ENCODE measurements at places on chromosomes 5 and 9.
A peak's percentile ranks its signal among the peaks of the same experiment; 100 is the strongest.

GRCh38 chr9:69980041-69980440 is 63.6 kb upstream of the MAMDC2 start:
- DNase-seq, result no peak

GRCh38 chr5:89534331-89534730 is 651.3 kb upstream of the MEF2C start:
- DNase-seq, result no peak

GRCh38 chr5:89827960-89828359 is 581.6 kb downstream of the CETN3 start:
- no peak for DNase-seq

DNA sequence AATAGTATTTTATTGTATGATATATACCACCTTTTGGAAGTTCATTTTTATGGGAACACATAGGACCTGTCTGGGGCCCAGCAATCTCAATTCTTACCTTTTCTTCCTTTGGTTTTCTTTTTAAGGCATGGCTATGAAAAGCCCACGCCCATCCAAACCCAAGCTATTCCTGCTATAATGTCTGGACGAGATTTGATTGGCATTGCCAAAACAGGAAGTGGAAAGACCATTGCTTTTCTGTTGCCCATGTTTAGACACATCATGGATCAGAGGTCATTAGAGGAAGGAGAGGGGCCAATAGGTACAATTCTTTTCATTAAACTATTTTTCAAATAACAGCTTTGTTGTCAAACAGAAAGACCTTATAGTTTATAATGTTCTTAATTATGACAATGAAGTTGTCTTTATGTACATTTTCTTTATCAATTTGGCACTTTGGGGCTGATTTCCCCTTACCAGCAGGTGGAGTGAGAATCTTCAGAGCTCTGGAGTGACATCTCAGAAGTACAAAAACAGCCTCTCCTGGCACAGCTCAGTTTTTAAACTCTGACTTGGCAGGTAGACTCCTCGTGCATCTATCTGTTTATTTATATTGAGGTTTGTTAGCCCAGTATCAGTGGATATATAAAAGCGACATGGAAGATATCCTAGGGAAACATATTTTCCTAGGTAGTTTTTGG is 25.8 kb downstream of the DDX46 start:
- no peak for DNase-seq

DNA sequence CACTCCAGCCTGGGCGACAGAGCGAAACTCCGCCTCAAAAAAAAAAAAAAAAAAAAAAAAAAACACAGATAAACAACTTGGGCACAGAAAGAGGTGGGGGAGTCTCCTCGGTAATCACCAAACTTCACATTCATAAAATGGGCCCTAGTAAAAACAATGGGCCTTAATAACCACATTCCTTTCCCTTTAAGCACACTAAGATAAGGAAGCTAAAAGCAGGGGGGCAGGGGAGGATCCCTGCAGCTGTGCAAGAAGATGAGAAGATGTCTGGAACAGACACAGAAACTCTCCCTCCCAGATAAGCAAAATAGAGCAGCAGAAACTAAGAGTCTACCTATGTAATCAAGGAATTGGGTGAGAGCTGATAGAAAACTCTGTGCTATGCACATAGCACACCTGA is 111.2 kb upstream of the FAM174A start:
- no peak for DNase-seq

DNA sequence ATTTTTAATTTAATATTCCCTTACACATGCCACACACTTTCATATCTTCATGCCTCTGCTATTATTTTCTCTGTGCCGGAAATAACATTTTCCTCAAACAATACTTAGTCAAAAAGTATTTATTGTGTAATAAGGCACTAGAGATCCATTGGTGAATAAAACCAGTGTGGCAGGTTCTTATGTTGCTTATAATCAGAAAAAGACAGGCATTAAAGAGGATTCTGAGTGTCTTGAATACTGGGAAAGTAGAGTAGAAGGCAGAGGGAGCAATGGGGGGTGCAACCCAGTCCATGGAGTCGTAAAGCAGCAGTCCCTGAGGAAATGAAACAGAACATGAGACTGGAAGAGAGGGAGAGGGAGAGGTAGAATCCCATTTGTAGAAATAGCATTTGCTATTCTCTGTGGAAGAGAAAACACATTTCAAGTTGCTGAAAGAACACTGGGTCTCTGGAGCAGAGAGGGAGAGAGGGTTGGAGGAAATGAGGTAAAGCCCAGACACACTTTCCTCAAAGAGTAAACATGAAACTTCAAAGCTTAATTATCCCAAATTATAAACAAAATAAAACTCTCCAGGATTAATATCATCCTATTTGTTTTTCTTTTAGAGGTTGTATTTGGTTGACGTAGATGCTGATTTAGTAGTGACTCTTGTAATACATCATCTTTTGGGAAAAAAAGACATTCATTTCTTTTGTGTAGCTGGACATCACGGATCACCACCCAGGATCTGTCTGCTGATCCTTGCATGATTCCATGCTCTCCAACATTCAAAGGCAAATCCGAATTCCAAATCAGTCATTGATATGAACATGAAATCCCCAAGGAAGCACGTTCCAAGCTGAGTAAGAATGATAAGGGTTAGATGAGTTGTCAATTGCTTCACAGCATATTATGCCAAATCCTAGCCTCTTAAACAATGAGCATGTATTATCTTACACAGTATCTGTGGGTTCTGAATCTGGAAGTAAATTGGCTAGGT is 37.4 kb upstream of the GRAMD2B start:
- peak; percentile 85 for DNase-seq

DNA sequence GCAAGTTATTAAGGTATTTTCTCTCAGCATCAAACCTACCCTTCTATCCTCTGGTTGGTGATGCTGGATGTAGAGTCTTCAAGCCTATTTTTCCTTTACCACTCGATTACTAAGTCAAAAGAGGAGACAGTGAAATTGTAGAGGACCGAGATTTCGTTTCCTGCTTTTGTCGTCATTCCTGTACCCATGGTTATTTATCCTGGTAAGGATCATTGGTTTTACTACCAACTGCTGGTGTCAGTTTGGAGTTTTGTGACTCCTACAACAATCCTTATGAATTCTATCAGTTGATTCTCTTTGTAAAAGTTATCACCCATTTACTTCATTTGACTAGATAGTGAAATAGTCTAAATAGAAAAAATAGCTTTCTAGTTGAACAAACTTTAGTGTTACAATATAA is 2028.2 kb upstream of the ACO1 start:
- no peak for DNase-seq

DNA sequence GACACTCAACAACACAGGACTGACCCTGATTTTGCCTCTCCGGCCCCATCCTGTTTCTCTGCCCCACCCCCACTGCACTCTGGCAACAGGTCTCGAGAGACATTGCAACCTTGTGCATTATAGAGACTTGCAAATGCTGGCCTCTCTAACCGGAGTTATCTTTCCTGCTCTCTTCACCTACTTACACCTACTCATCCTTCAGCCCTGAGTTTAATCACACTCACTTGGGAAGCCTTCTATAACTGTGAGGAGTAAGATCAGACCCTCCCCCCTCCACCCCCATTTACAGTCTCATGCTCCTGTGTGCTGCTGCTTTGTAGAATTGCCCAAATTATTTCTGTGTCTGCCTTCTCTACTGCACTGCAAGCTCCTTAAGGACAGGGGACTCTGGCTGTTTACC is 42.8 kb downstream of the WWC1 start:
- no peak for DNase-seq

DNA sequence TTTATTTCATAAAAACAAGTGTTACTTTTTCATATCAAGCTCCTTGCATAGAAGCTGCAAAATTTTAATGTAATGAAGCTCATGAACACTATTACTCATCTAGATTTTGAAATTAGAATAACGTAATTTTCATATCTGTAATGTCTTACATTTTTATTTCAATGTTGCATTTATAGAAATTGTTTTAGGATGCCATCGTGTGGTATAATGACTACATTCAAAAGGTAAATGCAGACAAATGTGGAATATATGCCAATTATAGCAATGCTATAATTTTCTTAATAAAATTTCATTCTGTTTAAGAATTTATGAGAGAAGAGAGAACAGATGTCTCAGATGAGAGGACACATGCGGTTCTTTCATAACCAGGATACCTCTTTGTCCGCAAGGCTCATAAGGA is 230.2 kb downstream of the TMEM232 start:
- DNase-seq, result no peak

GRCh38 chr5:10599113-10599512 is 35.2 kb downstream of the ANKRD33B start:
- no peak for DNase-seq

GRCh38 chr5:35608881-35609779 is 8.5 kb upstream of the SPEF2 start:
- DNase-seq, result no peak

- peak; percentile 16 for DNase-seq
These were observed 203.2 kb downstream of the CD180 start for GRCh38 chr5:66993448-66993847.

GRCh38 chr9:72983056-72983455 is 30.2 kb upstream of the ALDH1A1 start:
- DNase-seq, result peak; percentile 63

- no peak for DNase-seq
These were observed 106.9 kb downstream of the DCP2 start for GRCh38 chr5:113083481-113083880.

- peak; percentile 83 for DNase-seq
These were observed 369 bp downstream of the OCLN start for GRCh38 chr5:69492923-69493395.

DNA sequence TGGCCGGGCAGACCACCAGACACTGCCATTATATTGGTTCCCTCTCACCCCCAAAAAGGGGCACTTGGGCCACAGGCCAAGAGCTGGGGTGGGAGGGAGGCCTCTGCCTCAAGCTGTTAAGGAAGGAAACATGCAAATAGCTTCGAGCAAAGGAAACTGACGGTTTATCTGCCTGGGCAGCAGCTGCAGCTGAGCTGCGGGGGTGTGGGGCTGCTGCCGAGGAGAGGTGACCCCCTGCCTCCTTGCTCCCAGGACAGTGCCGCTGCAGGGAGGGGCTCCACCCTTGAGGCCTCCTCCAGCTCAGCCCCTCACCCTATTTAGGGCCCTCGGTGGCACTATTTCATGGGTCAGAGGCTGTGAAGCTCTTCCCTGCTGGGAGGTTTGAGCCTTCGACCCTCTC is 789 bp downstream of the DOK3 start:
- no peak for DNase-seq

DNA sequence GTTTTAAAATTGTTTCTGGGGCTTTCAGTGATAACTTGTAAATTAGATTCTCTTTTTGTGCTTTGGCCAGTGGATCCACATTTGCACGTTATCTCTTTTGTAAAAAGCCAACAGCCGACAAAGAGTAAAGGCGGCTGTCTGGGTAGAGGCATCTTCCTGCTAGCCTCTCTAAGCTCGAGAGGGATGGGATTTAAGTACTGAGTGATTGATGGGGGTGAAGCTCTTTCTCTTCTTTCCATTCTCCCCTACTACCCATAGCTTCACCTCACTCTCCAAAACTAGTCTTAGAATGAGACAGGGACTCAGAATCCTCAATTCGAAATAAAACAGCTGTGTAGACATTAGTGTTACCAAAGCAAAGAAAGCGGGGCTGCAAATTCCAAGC is 3.4 kb downstream of the PBX3 start:
- peak; percentile 78 for DNase-seq

- no peak for DNase-seq
These were observed 60.3 kb downstream of the FOXD1 start for GRCh38 chr5:73388306-73388684.

GRCh38 chr5:61768692-61769281 is 436.7 kb downstream of the ZSWIM6 start:
- DNase-seq, result peak; percentile 75

GRCh38 chr5:41921874-41922273 is 3.2 kb upstream of the FBXO4 start:
- DNase-seq, result no peak

DNA sequence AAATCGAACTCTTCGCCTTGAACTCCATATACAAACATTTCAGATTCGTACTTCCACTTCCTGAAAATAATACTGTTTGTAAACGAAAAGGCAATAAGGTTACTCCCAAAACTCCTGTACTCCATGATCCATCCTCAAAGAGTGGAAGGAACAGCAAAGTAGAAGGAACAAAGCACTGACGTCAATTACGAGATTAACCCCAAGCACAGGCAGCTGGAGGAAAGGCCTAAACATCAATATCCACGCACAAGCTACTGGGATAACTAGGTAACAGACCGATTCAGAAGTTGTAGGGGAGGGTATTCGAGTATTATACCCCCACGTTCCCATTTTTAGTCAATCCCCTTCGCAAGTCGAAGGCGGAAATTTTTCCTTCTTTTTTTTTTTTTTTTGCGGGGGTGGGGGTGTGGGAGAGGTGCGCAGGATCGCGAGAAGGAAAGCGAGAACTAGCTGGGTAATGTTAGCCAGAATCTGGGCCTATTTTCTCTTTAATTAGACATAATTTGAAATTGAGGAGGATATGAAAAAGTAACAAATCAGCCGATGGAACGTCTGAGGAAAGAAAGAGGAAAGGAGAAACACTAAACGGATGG is 909 bp downstream of the AFF4 start:
- DNase-seq, result peak; percentile 79

DNA sequence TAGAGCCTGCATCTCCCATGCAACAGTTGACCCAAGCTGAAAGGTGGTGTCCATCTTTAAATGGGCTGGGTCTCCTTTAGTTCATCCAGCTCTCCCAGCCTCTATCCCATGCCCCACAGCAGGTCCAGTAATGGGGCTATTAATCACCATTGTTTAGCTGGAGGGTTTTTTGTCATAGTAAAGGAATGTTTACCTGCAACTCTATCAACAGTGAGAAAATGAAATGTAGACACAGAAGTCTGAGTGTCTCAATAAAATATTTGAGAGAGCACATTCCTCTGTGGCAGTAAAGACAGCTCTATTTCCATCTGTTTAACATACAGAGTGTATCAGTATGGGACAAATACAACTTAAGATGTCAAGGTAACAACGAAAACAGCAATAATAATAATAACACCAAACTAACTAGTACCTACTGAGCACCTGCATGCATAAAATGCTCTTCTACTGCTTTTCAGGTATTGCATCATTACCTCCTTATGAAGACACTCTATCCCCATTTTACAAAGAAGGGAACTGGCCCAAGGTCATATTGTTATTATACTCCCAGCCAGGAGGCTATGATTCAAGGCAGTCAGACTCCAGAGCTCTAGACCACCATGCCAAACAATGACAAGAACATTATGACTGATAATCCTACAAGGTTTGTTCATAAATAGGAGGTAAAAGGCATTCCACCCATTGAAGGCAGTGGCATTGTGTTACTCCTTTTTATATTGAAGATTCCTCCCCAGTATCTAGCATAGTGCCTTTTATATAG is 21.0 kb upstream of the C5orf58 start:
- no peak for DNase-seq

- DNase-seq, result peak; percentile 72
These were observed 112.7 kb upstream of the CLINT1 start for GRCh38 chr5:157971571-157972216.

DNA sequence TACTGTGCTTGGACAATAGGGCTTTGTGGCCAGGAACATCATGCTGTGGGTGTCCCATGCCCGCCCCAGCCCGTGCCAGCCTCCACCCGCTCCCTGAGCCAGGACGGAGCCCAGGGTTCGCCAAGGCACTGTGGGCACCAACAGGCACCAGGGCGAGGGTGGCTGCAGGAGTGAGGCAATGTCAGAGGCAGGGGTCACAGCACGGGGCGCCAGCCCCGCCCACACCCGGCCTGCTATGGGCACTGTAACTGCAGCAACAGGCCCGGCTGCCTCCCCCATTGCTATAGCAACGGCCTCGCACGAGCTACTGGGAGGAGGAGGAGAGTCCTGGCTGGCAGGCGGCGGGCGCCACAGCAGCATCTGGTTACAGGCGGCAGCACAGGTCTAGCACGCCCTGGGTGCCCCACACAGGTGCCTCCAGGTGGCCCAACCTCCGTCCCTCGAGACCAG is 2.5 kb downstream of the ABCA2 start:
- DNase-seq, result peak; percentile 97

GRCh38 chr5:17991775-17992174 is 357.5 kb downstream of the TAF11L14 start:
- DNase-seq, result peak; percentile 98
